ENCODE measurements at places on chromosomes 5 and 9.

GRCh38 chr5:104626122-104626521 is 1063.5 kb upstream of the NUDT12 start:
- DNase-seq = no peak

- DNase-seq = peak; percentile 34
Measured at GRCh38 chr9:116318468-116319374, 165.1 kb downstream of the PAPPA start.

- no peak for DNase-seq
Measured at GRCh38 chr9:33172256-33173238, 5.4 kb upstream of the B4GALT1 start.

DNA sequence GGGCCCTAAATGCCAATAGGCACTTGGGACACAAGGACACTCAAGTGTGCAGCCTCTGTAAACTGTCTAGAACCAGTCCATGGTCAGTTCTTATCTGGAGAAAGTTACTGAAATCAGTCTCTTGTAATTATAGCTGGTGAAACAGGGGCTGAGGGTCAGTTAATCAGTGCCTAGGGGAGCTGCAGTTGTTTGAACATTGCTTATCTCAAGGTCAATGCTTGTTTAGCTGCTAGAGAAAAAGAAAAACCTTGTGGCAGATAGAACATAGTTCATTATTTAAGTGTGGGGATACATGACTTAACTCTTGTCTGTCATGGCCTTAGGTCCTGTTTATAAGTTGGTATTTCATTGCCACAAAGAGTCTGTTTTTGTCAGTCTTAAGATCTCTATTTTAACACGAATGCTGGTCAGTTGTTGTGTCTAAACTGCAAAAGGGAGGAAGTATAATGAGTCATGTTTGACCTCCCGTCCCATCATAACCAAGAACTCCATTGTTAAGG is 108.0 kb downstream of the STARD4 start:
- DNase-seq = no peak

- DNase-seq = peak; percentile 84
Measured at GRCh38 chr5:37838152-37838932, 1.5 kb downstream of the GDNF start.

GRCh38 chr9:118336250-118336942 is 632.2 kb downstream of the TLR4 start:
- DNase-seq = no peak

GRCh38 chr5:163770625-163771024 is 265.2 kb downstream of the MAT2B start:
- DNase-seq = no peak

- DNase-seq = no peak
Measured at GRCh38 chr5:2373631-2374030, 377.8 kb downstream of the IRX2 start.

- no peak for DNase-seq
Measured at GRCh38 chr5:79413112-79413511, 100.8 kb downstream of the HOMER1 start.

All from NCI-H69 (cell line).